ENCODE measurements at places on chromosomes 16 and 17.
A peak's percentile ranks its signal among the peaks of the same experiment; 100 is the strongest.

DNA sequence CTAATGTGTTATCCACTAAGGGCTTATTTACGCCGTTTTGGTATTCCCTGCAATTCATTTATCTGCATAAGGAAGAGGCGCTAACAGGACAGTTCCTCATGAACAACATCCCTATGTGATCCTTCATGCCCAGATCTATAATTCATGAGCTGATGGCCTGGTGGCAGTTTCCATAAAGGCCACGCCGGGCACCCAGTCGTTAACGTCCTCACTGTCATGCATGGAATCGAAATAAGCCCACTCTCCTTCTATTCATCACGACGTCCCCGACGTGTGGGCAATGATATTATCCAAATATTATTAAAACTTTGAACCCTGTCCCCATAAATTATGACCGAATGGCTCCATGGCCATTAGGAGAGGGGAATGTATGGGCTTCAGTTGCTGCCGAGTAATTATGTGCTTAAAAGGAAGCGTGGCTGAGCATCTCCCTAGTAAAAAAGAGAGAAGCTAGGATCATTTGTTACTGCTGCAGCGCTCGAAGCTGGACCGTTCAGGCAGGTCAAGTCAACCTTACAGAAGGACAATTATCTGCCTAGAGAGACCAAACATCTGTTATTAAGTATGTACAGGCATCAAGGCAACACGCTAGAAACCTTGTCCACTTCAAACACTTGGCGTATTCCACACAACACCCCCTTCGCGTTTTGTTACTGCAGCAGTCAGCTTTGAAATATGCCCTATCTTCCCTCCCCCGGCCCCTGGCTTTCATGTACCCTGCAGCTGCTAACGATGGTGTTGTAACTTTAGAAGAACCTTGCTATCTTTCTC is 94.0 kb upstream of the SALL1 start:
- DNase-seq: no peak

- DNase-seq: no peak
These were observed 228.3 kb upstream of the HSBP1 start for GRCh38 chr16:83579436-83579835.

DNA sequence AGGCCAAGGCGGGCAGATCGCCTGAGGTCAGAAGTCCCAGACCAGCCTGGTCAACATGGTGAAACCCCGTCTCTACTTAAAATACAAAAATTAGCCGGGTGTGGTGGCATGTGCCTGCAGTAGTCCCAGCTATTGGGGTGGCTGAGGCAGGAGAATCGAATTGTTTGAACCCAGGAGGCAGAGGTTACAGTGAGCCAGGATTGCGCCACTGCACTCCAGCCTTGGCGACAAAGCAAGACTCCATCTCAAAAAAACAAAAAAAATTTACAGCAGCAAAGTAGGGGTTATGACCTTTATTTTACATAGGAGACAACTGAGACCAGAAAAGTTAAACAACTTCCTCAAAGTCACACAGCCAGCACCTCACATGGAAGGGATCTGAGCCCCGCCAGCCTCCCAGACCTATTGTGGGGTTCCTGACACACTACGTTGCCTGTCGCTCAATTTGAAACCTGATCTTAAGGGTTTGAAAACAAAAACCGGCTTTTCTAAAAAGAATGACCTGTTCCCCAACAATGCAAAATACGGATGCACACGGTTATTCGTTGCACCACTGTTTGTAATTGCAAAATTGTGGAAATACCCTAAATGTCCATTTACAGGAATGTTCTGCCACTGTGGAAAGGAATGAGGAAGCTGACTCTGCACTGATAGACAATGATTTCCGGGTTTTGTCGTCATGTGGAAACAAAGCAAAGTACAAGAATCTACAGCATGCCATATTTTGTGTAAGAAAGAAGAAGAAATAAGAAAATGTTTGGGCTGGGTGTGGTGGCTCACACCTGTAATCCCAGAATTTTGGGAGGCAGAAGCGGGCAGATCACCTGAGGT is 77.2 kb downstream of the CNGB1 start:
- peak; percentile 64 for DNase-seq

DNA sequence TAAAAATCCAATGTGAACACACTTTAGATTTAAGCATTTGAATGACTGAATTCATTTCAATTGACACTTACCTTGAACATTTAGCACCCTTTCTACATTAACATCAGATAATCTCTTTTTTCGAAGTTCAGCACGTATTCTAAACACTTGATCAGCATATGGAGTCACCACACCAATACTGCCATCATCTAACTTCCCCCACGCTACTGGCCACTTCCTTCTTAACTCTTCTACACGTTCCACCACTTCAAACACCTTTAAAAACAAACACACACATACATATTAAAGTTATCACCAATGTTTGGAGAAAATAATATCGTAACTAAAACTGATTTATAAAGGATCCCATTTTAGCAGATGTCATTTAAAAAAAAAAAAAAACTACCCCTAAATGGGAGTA is 93.5 kb downstream of the CACNG1 start:
- no peak for DNase-seq

DNA sequence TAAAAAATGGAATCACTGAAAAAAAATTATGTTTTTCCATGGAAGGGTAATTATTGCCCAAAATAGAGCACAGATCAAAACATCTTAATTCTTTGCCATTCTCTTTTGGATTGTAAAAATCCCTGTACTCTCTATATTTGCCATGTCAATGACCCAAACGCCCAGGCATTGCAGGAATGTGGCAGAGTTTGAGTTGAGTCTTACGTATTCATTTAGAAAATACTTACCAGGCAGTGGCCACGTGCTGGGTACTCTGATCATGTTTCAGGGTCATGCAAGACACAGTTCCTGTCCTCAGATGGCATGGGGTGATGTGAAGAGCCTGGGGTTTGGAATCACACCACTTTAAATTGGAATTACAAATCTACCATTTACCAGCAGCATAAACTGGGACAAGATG is 267.7 kb downstream of the ABCC12 start:
- peak; percentile 34 for DNase-seq

GRCh38 chr16:88672776-88673175 is 9.9 kb upstream of the MVD start:
- DNase-seq: no peak

- DNase-seq: peak; percentile 92
These were observed 78.8 kb downstream of the WIPI1 start for GRCh38 chr17:68378268-68379176.

DNA sequence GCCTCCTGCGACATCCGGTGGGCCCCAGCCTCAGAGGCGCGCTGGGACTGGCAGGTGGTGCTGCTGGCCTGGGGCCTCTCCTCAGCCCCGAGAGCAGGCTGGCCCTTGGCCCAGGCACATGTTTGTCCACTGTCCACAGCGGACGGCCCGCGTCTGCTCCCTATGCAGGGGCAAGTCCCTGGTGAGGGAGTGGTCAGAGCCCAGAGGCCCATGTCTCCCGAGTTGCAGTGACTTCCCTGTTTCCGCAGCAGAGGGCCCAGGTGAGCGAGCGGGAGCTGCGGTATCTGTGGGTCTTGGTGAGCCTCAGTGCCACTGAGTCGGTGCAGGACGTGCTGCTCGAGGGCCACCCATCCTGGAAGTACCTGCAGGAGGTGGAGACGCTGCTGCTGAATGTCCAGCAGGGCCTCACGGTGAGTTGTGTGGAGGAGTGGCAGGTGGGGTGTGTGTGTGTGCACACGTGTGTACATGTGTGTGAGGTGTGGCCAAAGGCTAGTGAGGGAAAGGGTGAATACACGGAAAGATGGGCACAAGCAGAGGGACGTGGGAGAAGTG is 10.4 kb downstream of the IL34 start:
- DNase-seq: no peak

DNA sequence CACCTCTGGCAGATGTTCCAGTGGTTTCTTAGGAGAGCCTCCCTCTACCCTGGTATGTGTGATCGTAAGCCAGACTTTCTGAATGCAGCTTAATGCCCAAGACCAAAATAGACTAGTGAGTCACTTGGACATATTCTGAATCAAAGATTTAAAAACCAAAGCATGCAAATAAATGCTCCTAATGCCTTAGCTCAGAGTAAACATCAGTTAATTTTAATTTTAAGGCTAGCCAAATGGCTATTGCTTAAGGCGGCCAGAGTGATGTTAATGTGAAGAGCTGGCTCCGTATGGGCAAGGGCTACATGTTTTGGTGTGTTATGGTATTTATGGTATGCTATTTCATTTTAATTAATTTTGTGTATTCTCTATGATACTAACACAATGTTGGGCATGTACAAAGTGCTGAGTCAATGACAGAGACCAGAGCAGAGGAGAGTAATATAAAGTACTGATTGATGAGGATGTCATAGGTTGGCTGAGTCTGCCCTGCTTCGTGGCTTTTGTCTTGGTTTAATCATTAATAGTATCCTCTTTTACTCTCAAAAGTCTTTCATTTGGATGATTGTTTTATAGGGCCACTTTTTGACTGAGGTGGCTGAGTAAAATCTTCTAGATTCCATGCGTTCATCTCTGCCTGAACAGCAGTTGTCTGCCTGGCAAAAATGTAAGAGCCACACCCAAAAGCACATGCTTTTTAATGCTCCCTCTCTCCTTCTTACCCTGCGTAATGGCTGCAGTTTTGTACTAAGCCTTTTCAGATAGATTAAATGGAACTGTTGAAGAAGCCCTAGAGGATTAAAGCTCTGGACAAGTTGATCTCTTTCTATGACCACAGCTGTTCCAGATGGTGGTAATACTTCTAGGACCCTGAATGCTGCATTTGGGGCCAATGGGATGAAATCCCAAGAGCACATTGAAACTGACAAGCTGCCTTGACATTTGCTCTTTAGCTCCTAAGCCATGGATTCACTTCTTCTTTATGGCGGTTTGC is 59.6 kb downstream of the MAP2K6 start:
- peak; percentile 63 for DNase-seq

GRCh38 chr17:61813211-61813610 is 50.1 kb downstream of the BRIP1 start:
- no peak for DNase-seq

DNA sequence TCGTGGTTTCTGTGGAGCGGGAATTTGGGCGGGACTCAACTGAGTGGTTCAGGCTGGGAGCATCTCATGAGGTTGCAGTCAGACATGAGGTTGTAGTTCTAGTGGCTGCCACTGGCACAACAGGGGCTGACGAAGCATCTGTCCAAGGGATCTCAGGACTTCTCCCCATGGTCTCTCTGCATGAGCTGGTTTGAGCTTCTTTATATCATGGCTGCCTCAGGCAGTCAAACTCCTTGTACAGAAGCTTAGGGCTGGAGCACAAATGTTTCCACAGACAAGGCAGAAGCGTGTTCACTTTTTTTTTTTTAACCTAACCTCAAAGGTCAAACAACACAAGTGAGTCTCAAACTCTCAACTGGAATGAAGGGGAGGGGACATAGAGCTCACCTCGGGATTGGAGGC is 243.3 kb downstream of the MSI2 start:
- DNase-seq: peak; percentile 83

Data from AG20443 (cell line).